ENCODE measurements at places on chromosomes 2 and 18. TPM values are rescaled to one million over a fixed set of nuclear protein-coding genes. Genes with fewer than 3 reads are reported as not detected.

The KIAA2012 gene
- total RNA-seq, result 0.07 TPM

The LOXHD1 gene
- total RNA-seq, result not detected

The LYPD6 gene
- 7.3 TPM for total RNA-seq

The ARHGEF4 gene
- total RNA-seq, result 22.1 TPM

The PCARE gene
- total RNA-seq, result not detected

The SLC5A7 gene
- 3.0 TPM for total RNA-seq

The HOXD9 gene
- total RNA-seq, result not detected

The EIF2B4 gene
- total RNA-seq, result 72.5 TPM

The TP53I3 gene
- total RNA-seq, result 40.8 TPM

The ALLC gene
- total RNA-seq, result not detected

The ASPRV1 gene
- total RNA-seq, result 1.7 TPM

The LYPD6B gene
- not detected for total RNA-seq

The CHRNG gene
- total RNA-seq, result not detected

The ABCG8 gene
- not detected for total RNA-seq

The TUBA4B gene
- total RNA-seq, result not detected

The SERPINB4 gene
- not detected for total RNA-seq

The SEMA4C gene
- 103 TPM for total RNA-seq

The PLA2R1 gene
- 0.09 TPM for total RNA-seq

The PDE6D gene
- total RNA-seq, result 38.8 TPM

The TMEM37 gene
- 5.3 TPM for total RNA-seq

The SLC11A1 gene
- 0.09 TPM for total RNA-seq

The IL1B gene
- not detected for total RNA-seq

The WNT10A gene
- not detected for total RNA-seq

The LAMA3 gene
- 0.35 TPM for total RNA-seq

The HOXD4 gene
- total RNA-seq, result 1.3 TPM

The PARD6G gene
- 28.3 TPM for total RNA-seq

The CD226 gene
- total RNA-seq, result 0.40 TPM

The IL36G gene
- total RNA-seq, result not detected

The TMEM182 gene
- 7.9 TPM for total RNA-seq

The FKBP1B gene
- 22.0 TPM for total RNA-seq

The KIF1A gene
- 90.9 TPM for total RNA-seq

The RESP18 gene
- not detected for total RNA-seq

The CCBE1 gene
- 0.33 TPM for total RNA-seq

The GBX2 gene
- 21.3 TPM for total RNA-seq

The DHX57 gene
- total RNA-seq, result 39.5 TPM

The MORN2 gene
- 18.4 TPM for total RNA-seq

The C2orf69 gene
- 18.0 TPM for total RNA-seq

The HOXD12 gene
- total RNA-seq, result not detected

The POMC gene
- total RNA-seq, result 0.54 TPM

The HOXD13 gene
- total RNA-seq, result not detected
